ENCODE measurements at places on chromosomes 12 and 14.

- no peak for DNase-seq
Observed at GRCh38 chr12:55874443-55874842, 31.7 kb upstream of the MMP19 start.

- no peak for DNase-seq
Observed at GRCh38 chr12:27635349-27635972, 60.8 kb upstream of the REP15 start.

- no peak for DNase-seq
Observed at GRCh38 chr12:56257491-56258067, 605 bp downstream of the ANKRD52 start.

DNA sequence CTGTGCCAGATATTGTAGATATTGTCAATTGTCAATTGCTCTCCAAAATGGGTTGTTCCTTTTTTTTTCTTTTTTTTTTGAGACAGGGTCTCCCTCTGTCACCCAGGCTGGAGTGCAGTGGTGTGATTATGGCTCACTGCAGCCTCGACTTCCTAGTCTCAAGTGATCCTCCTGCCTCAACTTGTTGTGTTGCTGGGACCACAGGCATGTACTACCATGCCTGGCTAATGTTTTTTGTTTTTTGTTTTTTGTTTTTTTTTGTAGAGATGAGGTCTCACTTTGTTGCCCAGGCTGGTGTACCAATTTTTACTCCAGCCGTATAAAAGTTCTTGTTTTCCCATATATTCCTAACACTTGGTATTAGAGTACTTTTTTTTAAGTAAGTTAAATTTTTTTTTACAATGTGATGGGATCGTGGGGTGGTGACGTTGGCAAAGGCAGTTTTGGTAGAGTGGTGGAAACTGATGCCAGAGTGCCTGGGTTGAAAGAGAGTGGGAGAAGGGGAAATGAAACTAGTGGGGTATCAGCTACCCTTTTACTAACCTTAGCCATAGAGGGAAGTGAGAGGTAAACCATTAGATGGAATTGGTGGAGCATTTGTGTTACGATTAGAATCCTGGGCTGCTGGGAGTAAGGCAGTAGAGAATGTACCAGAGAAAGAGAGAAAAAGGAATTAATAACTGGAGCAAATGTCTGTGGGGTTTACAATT lies 33.0 kb upstream of the CFAP54 start:
- no peak for DNase-seq

DNA sequence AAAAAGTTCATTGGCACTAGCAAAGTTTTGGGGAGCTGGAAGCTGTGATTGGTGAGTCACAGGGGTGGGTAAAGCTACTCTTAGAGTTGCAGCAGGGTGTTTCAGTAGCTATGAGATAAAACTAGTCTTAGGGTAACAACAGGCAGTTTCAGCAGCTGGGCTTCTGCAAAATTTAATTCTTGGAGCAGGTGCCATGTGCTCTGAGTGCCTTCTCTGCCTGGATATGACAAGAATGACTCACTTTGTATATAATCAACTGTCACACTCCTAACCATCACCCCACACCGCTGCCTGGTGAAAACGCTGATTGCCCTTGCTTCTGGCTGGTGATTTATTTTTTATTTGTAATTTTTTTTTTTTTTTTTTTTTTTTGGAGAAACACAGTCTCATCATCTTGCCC lies 10.5 kb upstream of the PLBD2 start:
- DNase-seq: no peak

DNA sequence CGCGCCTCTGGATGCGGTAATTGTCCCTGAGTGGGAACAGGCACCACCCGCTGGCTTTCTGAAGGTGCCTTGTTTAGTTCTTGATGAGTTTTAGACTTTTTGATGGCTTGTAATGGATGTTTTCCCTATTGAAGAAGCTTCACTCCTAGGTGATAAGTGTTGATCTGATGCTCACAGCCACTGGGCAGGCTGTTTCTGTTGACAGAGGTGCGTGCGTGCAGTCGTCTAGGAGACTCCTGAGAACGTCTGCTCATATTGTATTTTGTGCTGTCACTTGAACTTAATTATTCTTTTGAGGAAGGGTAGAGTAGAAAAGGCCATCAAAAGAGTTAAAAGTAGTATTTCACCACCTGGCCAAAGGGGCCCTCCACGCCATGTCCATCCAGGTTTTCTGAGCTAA lies 70.5 kb downstream of the EP400 start:
- no peak for DNase-seq

- no peak for DNase-seq
Observed at GRCh38 chr14:89912221-89912620, 42.3 kb downstream of the EFCAB11 start.

GRCh38 chr12:21780786-21781185 lies 6.3 kb upstream of the KCNJ8 start:
- no peak for DNase-seq

Measured in activated T-helper 1 cell treated with anti-CD3 and anti-CD28 coated beads, Interleukin-2, amount 50 U/mL, for 16 hours (primary cell).